ENCODE measurements at places on chromosomes 7 and 10.

- no peak for DNase-seq
Measured at GRCh38 chr7:14195871-14196270, 206.4 kb upstream of the ETV1 start.

DNA sequence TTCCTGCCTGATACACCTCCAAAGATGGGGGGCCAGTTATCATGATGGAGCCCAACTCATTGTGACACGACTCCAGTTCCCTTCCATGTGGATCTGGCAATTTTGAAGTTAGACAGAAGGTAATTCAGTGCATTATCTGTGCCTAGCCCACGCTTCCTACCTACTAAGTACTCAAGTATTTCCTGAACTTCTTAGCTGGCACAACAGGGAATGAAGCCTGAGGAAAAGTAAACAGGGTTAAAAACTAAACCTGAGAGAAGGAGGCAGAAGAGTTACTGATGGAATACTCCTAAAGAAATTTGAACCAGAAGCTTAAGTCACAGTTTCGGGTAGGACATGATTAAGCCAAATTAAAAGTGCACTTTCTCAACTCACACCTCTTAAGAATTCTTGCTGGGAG lies 1.1 kb upstream of the SEC31B start:
- DNase-seq, result no peak

GRCh38 chr7:5265320-5266190 lies 17.2 kb upstream of the SLC29A4 start:
- DNase-seq, result no peak

GRCh38 chr10:110508806-110509544 lies 11.3 kb downstream of the DUSP5 start:
- no peak for DNase-seq

GRCh38 chr7:141928845-141929195 lies 12.6 kb downstream of the OR9A4 start:
- no peak for DNase-seq

Measured in right hindlimb (tissue), 1 donor.